ENCODE measurements at places on chromosomes 11 and 22. TPM values are rescaled to one million over a fixed set of nuclear protein-coding genes. Genes with fewer than 3 reads are reported as not detected.

- DNase-seq, result no peak
Measured at GRCh38 chr22:25327018-25327755, 107.7 kb downstream of the CRYBB2 start.

DNA sequence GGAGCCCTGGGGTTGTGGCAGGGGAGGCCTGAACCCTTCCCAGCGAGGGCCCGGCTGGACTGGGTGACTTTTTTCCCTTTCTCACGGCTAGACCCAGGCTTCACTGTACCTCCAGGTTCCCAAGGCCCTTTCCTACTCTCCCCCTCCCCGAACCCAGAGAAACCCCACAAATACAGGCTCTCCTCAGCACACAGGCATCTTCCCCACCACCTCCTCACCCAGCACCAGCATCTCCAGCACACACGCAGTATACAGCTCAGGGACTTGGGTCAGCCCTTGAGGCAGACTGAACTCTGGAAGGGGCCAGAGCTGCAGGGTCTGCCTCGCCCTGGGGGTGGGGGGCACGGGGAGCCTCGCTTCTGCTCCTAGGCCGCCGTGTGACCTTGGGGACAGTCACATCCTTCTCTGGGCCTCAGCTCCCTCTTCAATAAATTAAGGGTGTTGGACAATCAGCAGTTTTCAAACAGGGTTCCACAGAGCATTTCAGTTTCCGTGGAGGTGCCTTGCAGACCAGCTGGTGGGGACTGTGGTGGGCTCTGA is 4.5 kb downstream of the TMPRSS13 start:
- no peak for DNase-seq

DNA sequence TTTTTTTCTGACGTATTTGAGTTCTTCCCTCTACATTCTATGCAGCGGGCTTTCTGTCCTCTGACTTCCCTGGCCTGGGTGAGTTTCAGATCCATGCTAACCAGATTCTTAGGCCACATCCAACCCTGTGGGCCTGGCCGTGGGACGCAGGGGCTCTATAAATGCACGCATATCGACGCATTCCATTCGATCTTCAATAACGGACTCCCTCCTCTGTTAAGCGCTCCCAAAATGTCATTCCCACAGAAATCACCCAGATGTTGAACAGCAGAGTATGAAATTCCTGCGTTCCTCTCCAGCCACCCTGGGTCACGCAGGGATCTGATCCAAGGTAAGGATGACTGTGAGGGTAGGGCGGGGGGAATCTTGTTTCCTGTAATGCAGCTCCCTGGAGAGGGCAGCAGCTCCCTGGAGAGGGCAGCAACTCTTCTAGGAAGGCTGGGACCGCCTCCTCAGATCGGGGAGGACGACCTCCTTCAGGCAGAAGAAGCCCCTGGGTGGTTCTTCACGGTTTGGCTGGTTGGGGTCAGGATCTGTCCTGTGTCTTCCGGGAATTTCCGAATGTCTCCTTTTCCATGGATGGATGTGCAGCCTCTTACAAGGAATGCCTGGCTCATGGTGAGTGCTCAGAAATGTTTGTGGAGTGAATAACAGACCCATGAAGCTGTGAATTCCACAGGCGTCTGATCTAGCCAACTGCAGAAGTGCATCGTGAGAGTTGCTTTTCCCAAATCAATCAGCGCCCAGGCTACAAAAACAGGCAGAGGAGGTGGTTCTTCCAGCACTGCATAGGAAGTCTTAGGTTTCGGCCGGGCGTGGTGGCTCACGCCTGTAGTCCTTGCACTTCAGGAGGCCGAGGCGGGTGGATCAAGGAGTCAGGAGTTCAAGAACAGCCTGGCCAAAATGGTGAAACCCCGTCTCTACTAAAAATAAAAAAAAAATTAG is 12.2 kb downstream of the MRGPRD start:
- DNase-seq, result no peak

The NPAS4 gene
- total RNA-seq, result 1.7 TPM

The TREH gene
- not detected for total RNA-seq

DNA sequence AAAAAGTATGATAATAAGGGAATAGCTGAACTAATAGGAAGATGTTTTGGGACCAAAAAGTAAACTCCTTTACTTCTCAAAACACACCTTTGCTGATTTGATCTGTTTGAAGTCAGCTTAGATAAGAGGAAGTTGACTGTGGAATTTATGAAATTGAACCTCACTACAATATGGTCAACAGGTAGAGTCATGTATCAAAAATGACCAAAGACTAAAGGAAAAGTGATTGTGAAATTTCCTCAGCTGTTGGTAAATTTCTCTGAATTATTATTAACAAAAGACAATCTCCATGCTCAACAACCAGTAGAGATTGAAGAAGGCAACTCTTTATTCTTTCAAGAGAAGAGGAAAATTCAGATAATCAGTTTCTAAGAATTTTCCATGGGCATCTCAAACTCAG is 826.5 kb downstream of the KCNA4 start:
- no peak for DNase-seq

DNA sequence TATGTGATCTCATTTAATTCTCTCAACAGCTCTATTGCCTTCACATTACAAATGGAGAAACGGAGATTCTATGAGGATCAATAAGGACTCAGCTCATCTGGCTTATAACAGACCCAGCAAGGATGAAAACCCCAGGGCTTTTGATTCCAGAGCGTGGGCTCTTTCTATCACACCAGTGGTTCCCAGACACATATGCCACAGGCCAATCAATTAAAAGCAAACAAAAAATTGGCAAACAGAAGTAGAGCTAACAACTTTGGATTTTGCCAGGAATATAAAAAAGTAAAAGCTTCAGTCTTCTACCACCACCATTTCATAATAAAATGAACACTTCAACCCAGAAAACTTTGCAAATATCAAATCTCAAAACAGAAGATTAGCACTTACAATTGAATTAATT is 71.1 kb upstream of the FAT3 start:
- no peak for DNase-seq

DNA sequence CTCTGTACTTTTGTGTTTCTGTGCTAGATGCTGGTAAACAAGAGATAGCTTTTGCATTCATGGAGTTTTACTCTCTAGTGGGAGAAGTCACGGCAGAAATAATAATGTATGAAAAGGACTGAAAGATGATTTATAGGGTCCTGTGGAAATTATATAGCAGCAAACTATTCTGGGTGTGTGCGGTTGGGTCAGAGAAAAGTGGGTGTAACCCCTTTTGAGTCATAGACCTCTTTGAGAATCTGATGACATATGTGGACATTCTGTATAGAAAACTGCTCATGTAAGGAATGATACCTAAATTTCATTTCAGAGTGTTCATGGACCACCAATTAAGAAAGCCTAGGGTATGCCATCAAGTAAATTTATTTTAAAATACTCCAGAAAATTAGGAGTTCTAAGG is 54.4 kb downstream of the TMEM135 start:
- DNase-seq, result no peak

The OTUB1 gene
- 57.7 TPM for total RNA-seq

DNA sequence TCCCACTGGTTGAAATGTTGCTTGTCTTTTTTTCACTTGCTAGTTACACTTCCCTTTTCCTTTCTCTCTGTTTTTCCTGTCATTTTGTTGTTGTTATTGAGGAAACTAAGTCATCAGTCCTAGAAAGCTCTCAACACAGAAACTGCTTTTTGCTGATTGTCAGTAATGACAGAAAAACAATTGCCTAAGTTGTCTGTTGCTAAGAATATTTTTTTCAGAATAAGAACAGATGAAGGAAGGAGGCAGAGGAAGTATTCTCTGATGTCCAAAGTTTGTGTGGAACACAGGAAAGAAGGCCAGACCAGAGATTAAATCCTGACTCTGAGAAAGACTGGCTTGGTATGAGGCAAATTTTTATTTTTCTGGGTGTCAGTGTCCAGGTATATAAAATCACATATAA is 163.3 kb downstream of the CASP12 start:
- DNase-seq, result no peak

The AQP11 gene
- total RNA-seq, result 0.69 TPM

DNA sequence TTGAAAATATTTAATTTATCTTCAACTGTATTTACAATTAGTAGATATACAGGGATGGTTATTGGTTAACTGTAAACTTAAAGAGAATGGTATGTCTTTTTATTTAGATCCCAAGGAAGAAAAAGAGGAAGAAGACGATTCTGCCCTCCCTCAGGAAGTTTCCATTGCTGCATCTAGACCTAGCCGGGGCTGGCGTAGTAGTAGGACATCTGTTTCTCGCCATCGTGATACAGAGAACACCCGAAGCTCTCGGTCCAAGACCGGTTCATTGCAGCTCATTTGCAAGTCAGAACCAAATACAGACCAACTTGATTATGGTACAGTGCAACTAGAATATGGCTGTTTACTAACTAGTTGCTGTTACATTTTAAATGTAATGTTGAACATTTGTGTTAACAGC is 12.7 kb upstream of the CNTF start:
- no peak for DNase-seq

The C1QTNF4 gene
- total RNA-seq, result 1.8 TPM
